ENCODE measurements at places on chromosomes 1 and 21.

GRCh38 chr1:208366559-208366958 is 122.4 kb upstream of the PLXNA2 start:
- no peak for DNase-seq

DNA sequence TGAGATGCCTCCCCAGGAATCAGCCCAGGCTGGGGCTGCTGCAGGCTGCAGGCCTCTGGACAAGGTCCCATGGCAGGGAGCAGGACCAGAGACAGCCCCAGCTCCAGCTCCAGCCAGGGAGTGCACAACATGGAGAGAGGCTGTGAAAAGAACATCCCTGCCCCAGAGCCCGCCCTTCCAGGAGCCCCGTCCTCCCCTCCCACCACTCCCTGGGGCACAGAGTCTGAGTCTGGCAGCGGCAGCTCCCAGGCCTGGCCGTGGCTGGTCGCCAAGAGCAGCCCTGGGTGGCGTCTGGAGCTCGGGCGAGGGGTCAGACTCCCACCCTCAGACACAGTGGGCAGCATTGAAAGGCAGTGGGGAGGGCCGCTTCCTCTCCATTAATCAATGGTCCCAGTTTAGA is 37.8 kb downstream of the MEGF6 start:
- no peak for DNase-seq

DNA sequence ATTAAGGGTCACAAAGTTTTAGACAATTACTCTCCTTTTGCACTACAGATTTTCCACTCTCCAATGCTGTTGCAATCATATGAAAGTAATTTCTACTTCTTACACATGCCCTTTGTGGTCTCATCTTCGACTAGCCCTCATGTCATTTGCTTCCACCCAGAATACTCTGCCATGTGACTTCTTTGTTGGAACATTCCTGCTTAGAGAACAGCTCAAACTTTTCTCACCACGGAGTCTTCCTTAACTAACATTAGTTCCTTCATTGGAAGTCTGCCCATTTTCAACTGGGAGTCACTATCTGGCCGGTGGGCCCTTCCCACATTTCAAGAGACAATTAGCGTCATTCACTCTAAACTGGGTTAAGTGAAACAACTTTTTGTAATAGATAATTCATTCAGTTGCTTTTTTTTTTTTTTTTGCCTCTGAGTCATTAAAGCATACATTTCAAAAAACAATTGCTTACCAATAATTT is 142.6 kb upstream of the PALMD start:
- DNase-seq: no peak

- DNase-seq: no peak
These were observed 42.9 kb upstream of the ID3 start for GRCh38 chr1:23601968-23602876.

DNA sequence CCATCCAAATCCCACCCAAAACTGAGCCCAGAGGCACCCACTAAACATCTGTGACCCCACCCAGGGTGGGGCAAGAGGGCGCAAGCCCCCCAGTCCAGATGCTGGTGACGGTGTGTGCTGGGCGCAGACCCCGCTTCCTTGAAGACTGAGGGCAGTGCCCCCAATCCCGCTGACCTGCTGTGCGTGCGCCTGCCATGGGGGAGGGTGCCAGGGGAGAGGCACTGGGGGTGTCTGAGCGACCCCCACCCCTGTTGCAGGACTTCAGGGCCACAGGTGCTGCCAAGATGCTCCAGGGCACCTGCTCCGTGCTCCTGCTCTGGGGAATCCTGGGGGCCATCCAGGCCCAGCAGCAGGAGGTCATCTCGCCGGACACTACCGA is 13.3 kb downstream of the COL6A2 start:
- no peak for DNase-seq

- DNase-seq: no peak
These were observed 37.4 kb downstream of the PTP4A2 start for GRCh38 chr1:31900790-31901189.

GRCh38 chr1:63928186-63929105 is 154.6 kb downstream of the ROR1 start:
- DNase-seq: no peak

GRCh38 chr1:159084867-159085266 is 8.3 kb upstream of the AIM2 start:
- DNase-seq: no peak

DNA sequence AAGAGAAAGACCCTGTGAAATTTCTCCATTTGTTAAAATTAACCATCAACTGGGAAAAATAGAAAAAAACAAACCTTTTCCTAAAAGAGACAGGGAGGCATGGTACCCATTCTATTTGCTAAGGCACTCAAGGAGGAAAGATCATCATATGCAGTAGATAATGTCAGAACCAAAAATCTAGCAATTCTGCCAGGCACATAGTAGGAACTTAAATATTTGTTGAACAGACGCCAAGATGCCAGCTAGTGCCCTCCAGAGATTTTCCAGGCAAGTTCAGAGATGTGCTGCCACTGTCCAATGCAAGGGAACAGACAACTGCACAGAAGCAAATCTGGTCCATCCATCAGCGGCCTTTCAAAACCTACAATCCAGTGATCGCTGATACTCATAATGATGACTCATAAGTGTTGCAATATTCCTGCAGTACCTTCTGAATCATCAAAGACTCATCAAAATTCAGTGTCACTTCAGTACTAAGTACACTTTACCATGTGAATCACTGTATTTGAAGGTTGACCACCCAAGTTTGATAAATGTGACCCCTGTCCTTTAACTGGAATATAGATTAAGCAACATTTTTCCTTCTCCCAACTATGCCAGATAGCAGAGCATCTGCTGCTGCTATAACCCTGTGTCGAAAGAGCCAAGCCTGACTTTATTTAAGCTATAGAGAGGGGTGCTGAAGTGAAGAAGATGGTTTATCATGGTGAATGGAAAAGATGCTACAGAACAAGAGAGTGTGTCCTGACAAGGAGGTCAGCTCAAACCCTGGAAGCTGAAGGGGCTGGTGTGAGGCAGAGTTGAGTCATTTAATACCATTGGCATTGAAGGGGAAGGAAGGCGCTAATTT is 99.1 kb downstream of the MT1HL1 start:
- DNase-seq: no peak

- no peak for DNase-seq
These were observed 7.5 kb upstream of the LDLRAD2 start for GRCh38 chr1:21804536-21804935.

DNA sequence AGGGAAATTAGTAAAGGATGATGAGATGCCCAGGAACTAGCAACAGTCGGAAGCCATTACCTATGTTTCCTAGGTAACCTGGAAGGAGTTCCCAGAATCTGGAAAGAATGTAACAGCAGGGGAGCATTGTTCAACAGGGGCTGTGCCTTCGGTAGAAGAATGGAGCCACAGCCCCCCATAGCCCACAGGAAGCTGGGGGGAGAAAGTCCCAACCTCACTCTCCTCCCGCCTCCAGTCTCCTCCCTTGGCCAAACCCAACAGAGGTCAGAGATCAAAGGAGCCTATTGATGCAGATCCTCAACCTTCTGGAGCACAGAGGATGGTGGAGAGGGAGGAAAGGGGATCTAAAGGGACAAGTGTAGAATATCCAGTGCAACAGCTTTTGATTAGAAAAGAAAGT is 131.5 kb upstream of the SLC44A3 start:
- DNase-seq: no peak

GRCh38 chr1:184296466-184297243 is 90.2 kb upstream of the C1orf21 start:
- no peak for DNase-seq

DNA sequence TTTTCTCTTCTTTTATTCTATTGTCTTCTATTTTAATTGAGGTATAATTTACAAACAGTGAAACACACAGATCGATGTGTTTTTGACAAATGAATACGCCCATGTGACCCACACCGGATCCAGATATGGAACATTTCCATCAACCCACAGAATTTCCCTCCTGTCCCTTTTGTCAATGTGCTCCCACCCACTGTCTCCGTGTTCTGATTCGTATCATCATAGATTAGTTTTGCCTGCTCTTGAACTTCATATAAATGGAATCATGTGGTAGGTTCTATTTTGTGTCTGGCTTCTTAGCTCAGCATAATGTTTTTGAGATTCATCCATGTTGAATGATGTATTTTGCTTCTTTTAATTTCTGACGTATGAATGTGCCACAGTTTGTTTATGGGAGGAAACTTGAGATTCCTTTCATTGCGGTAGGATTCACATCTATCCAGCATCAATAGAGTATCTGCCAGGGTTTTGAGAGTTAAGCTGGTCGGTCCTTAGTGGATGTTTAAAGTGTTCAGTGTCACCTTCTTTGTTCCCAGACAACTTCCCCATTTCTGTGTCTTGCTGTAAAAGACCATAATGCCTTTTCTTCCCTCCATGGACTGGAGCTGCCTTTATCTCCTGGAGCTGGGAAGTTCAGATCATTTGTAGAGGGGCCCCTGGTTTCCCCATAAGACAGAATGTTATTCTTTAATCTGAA is 14.7 kb downstream of the NAV1 start:
- no peak for DNase-seq

GRCh38 chr1:229281339-229281926 is 10.5 kb downstream of the RAB4A start:
- no peak for DNase-seq

- DNase-seq: no peak
These were observed 64.1 kb upstream of the GNG12 start for GRCh38 chr1:67897270-67897949.

DNA sequence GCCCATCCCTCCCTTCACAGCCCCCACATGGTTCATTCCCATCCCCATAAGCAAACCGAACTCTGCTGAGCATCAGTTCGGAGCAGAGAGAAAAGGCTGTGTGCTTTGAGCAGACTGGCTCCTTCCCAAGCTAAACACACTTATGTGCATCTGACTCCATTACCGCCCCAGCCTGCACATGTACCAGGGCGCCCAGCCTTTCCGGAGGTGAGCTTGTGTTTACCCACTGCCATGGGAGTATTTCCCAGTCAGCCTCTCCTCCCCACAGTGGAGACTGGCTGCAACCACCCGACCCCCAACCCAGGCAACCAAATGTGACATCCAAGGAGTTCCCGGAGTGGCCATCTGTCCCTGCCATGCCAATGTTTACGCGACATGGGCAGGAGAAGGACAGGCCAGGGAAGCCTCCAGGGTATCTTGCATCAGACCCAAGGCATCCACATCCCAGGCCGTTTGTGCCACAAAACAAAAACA is 9.4 kb downstream of the TIAM1 start:
- no peak for DNase-seq

GRCh38 chr1:193355178-193355577 is 168.8 kb upstream of the B3GALT2 start:
- no peak for DNase-seq

DNA sequence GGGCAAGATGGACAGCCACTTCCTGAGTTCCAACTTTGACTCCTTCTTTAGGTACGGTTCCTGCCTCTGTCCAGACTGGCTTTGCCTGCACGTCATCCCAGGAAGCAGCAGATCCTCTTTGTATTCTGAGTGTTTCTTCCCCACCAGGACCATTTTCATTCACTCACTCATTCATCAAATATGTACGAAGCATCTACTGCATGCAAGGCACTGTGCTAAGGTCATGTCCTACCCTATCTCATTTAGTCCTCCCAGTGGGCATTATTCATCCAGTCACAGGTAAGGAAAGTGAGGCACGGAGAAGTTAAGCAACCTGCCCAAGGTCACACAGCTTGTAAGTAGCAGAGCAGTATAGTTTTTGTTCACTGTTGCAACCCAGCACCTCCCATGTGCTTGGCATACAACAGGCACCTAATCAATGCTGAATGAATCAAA is 13.9 kb downstream of the CRYBG2 start:
- DNase-seq: no peak
